CD8-positive, alpha-beta memory T cell (primary cell): ENCODE measurements at places on chromosomes 13 and 19.

DNA sequence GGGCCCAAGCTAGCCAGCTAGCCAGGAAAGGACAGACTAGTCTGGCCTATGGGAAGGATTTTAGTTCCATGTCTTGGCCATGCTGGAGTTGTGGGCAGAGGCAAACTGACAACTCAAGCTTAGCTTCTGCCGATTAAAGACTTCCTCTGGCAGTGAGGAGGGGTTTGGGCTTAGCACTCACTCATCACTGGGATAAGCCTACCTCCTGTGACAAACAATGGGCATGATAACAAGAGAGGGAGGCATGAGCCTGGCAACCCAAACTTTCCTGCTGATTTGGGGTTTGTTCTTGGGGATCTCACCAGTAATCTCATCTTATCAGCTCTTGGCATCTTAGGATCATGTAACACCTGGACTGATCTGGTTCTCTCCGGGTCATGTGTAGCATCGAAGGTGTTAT is 83.6 kb downstream of the KL start:
- DNase-seq: no peak

DNA sequence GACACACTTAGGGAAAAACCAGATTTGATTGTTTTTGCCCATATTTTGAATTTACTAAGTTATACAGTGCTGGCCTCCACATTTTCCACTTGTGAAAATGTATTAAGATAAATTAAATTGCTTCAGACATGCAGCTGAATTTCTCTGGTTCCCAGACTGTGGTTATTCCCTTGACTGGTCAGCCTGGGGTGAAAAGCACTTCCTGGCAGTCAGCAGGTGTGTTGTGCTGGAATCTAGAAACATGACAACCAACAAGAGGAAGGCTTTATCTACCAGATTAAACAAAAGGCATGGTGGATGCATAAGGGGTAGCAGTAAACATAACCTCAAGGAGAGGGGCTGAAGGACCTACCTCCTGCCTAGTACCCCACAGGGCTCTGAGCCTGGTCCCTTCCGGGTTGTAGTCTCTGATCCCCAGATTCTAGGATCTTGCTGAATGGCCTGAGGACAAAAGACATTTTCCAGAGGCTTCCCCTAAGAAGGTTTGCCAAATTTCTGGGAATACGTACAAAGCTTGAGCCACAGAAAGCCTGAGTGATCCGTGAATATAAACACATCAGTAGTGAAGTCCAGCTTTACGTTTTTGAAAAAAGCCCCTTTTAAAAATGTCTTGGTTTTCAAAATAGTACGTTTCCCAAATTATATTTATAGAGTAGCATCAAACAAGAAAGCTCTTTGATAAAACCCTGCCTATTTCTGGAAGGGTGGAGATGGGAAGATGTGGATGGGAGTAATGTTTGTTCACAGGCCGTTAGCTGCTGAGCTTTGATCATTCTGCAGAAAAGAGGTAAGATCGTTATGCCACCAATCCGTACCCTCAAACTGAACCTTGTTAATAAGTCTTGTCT is 133.4 kb downstream of the LACC1 start:
- DNase-seq: no peak

DNA sequence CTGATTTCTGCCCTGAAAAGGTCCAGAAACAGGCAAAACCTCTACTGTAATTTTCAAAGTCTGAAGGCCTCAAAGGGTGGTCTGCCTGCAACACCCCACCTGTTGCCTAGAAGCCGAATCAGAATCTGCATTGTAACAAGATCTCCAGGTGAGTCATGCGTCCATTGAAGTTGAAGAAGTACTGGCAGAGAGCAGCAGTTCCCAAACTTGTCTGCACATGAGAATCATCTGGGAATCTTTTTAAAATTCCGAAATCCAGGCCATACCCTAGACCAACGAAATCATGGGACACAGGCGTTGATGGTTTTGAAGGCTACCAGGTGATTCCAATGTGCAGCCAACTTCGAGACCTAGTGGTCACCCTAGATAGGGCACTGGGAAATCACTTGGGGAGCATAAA is 16.0 kb upstream of the CLN5 start:
- no peak for DNase-seq

GRCh38 chr13:88637935-88638334 is 966.8 kb downstream of the SLITRK5 start:
- no peak for DNase-seq

GRCh38 chr19:33404506-33405253 is 31.2 kb downstream of the CEBPG start:
- DNase-seq: no peak
